ENCODE measurements at places on chromosomes 5 and 9. TPM values are rescaled to one million over a fixed set of nuclear protein-coding genes. Genes with fewer than 3 reads are reported as not detected.

PLAC8L1 gene
- total RNA-seq, result 1.8 TPM

FAT2 gene
- not detected for total RNA-seq

PFN3 gene
- total RNA-seq, result not detected

DNA sequence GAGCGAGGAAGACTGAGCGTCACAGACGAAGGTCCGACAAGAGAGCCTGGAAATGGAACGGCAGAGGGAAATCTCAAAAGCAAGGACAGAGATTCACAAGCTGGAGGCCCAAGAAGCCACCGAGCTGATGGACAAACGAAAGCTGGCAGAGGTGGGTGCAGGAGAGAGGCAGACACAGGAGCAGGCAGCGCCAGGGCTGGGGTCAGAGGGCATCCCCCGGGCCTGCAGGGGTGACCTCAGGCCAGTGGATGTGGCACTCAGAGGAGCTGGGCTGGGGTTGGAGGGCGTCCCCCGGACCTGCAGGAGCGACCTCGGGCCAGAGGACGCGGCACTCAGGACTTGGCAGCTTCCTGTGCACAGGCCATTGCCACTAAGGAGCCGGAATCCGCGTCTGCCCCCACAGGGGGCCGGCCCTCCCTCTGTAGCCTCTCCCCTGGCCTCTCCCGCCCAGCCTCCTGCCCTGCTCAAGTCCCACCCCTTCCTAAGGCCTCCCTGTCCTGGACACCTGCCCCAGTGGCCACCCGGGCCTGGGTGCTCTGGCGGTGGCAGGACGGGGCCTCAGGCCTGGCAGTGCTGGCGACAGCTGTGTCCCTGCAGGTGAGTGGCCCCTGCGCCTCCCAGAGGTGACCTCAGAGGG lies 40.4 kb downstream of the EXD3 start:
- H3K27me3 ChIP-seq, result no peaks in the 10 kb centered on the region
- peaks cover 4% of the 10 kb centered on the region for H3K36me3 ChIP-seq
- H3K4me1 ChIP-seq, result peaks cover 17% of the 10 kb centered on the region
- H3K4me3 ChIP-seq, result no peak overlapping the region
- no peak overlapping the region for H3K27ac ChIP-seq

- no peak overlapping the region for H3K27ac ChIP-seq
- no peaks in the 10 kb centered on the region for H3K36me3 ChIP-seq
- no peaks in the 10 kb centered on the region for H3K4me1 ChIP-seq
These were observed 59.9 kb downstream of the PLK2 start for GRCh38 chr5:58399951-58400350.

GRCh38 chr5:91269198-91269597 lies 113.9 kb downstream of the ARRDC3 start:
- H3K27ac ChIP-seq, result peak overlapping the region; percentile 19
- no peaks in the 10 kb centered on the region for H3K36me3 ChIP-seq
- H3K4me1 ChIP-seq, result peaks cover 8% of the 10 kb centered on the region
- H3K27me3 ChIP-seq, result no peaks in the 10 kb centered on the region
- H3K4me3 ChIP-seq, result no peak overlapping the region
- DNase-seq, result no peak

GRCh38 chr5:153629027-153629895 lies 138.8 kb downstream of the GRIA1 start:
- no peaks in the 10 kb centered on the region for H3K27me3 ChIP-seq
- DNase-seq, result peak; percentile 3
- no peaks in the 10 kb centered on the region for H3K4me1 ChIP-seq
- H3K36me3 ChIP-seq, result no peaks in the 10 kb centered on the region
- H3K4me3 ChIP-seq, result no peak overlapping the region

GRCh38 chr9:68941780-68942459 lies 72.0 kb downstream of the PRKACG start:
- no peak overlapping the region for H3K27ac ChIP-seq
- H3K4me1 ChIP-seq, result no peaks in the 10 kb centered on the region
- peaks cover 13% of the 10 kb centered on the region for H3K36me3 ChIP-seq
- H3K4me3 ChIP-seq, result no peak overlapping the region

GRCh38 chr5:75885321-75885720 lies 168.1 kb upstream of the POC5 start:
- DNase-seq, result no peak
- H3K36me3 ChIP-seq, result peaks cover 4% of the 10 kb centered on the region
- H3K27ac ChIP-seq, result no peak overlapping the region
- no peak overlapping the region for H3K4me3 ChIP-seq
- H3K27me3 ChIP-seq, result no peaks in the 10 kb centered on the region
- peaks cover 15% of the 10 kb centered on the region for H3K4me1 ChIP-seq

DNA sequence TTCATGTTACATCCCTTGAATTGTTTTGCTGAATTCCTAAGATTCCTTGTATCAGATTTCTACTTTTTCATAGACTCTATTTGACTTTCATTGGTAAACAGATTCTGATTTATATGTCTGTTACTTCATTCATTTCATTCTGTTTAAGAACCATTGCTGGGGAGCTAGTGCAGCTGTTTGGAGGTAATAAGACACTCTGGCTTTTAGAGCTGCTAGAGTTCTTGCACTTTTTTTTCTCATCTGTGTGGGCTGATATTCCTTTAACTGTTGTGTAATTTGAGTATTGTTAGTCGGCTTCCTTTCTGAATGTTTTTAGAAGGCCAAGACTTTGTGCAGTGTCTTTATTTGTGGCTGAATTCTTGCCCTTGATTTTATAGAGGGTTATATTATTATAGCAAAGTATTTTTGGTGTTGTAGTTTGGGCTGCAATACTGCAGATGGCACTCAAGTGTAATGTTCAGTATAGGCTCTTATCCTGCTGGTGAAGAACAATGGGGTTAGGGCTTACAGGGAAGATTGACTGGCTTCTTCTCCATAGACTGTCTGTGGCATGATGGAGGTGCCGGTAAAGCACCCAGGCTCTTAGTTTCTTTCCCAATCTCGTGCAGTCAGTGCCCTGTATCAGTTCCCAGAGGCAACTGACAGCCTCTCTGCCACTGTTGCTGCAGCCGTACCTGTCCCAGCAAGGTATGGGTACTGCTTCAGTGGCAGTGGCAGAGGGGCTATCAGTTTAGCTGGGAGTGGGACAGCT lies 162.2 kb downstream of the OXCT1 start:
- H3K4me3 ChIP-seq, result no peak overlapping the region
- peaks cover 9% of the 10 kb centered on the region for H3K27me3 ChIP-seq
- no peak for DNase-seq
- H3K27ac ChIP-seq, result no peak overlapping the region

DNA sequence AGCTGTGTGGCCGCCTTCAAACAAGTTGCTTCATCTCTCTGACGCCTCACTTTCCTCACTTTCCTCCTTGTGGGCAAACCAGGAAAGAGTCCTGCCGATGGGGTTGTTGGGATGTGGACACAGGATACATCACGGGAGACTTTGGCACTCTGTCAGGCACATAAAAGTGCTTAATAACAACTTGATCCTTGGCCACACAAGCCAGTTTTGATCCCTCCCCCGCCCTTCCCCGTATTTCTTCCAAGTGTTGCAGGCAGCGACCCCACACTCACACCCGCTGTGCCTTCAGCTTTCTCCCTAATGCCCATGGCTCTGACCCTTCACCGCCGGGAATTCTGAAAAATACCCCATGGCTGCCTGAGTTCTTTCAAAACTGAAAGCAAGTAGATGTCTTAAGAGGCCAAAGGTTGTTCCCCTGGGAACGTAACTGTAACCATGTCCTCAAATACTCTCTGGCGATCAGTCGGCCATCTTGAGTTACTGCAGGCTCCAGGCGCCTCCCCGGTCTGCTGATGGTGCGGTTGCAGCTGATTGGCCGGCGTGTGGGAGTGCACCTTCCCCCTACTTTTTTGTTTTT lies 59.8 kb downstream of the ARHGEF37 start:
- no peaks in the 10 kb centered on the region for H3K27me3 ChIP-seq
- H3K4me1 ChIP-seq, result peaks cover 28% of the 10 kb centered on the region
- H3K27ac ChIP-seq, result no peak overlapping the region

GRCh38 chr5:4954048-4954447 lies 186.1 kb upstream of the ADAMTS16 start:
- H3K27ac ChIP-seq, result no peak overlapping the region
- no peak overlapping the region for H3K4me3 ChIP-seq
- peaks cover 3% of the 10 kb centered on the region for H3K27me3 ChIP-seq
- H3K36me3 ChIP-seq, result no peaks in the 10 kb centered on the region
- H3K4me1 ChIP-seq, result peaks cover 11% of the 10 kb centered on the region
- DNase-seq, result no peak

GRCh38 chr5:145101246-145101645 lies 733.9 kb downstream of the PRELID2 start:
- no peaks in the 10 kb centered on the region for H3K4me1 ChIP-seq
- DNase-seq, result no peak
- no peaks in the 10 kb centered on the region for H3K27me3 ChIP-seq
- no peak overlapping the region for H3K27ac ChIP-seq

DNA sequence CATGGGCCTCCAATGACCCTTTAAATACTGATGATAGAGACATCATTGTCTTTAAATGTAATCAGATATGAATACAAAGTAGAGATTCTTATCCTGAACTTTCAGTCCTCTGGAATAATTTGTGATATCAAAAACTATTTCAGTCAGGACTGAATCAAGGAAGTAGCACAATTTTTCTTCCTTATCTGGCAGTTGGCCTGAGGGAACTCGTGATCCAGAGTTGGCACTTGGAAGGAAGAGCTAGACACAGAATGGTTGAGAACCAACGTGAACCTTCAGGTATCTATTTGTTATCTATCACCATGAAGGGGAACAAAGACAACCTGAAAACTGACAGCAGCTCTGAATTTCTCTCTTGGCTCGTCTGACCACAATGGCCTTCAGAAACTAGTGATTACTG lies 269.3 kb downstream of the PRDM9 start:
- H3K4me1 ChIP-seq, result no peaks in the 10 kb centered on the region
- no peaks in the 10 kb centered on the region for H3K27me3 ChIP-seq
- no peak overlapping the region for H3K27ac ChIP-seq

- H3K4me1 ChIP-seq, result peaks cover 11% of the 10 kb centered on the region
- peaks cover 72% of the 10 kb centered on the region for H3K27me3 ChIP-seq
- H3K36me3 ChIP-seq, result no peaks in the 10 kb centered on the region
- H3K27ac ChIP-seq, result no peak overlapping the region
- H3K4me3 ChIP-seq, result no peak overlapping the region
These were observed 605.4 kb downstream of the ISL1 start for GRCh38 chr5:51988634-51989033.

DNA sequence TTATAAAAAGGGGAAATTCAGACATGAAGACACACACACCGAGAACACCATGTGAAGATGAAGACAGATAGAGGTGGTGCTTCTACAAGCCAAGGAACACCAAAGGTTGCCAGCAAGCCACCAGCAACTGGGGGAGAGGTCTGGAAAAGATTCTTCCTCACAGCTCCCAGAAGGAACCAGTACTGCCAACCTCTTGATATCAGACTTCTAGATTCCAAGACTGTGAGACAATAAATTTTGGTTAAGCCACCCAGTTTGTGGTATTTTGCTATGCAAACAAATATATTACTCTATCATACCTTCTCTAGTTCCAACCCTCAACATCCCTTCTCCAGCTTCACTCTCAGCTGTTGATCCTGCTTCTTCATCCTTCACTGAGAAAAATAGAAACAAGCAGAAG lies 451.1 kb downstream of the EBF1 start:
- no peaks in the 10 kb centered on the region for H3K4me1 ChIP-seq
- no peak overlapping the region for H3K4me3 ChIP-seq
- no peaks in the 10 kb centered on the region for H3K27me3 ChIP-seq
- no peak for DNase-seq
- H3K27ac ChIP-seq, result no peak overlapping the region

DNA sequence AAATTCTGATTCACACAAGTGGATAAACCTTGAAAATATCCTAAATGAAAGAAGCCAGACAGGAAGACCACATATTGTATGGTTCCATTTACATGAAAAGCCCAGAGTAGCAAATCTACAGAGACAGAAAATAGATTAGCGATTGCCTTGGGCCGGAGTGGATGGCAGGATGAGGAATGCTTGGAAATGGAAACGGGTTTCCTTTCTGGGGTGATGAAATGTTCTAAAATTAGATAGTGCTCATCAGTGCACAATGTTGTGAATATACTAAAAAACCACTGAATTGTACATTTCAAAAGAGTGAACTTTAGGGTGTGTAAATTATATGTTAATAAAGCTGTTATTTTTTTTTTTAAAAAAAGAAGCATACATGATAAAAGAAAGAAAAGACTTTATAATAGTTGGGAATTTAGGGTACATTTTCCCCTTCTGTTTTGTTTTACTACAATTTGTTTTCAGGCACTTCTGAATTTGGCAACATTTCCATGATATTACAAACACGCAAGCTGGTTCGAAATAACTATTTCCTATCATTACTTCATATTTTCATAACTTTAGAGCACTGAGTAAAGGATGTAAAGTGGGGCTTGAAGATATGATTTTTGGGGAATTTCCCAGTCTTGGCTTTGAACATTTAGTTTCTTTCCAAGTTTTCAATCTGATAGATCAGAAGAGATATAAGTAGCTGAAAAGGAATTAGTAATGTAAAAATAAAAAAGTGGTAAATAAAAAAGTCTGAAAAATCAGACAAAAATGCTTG lies 23.9 kb downstream of the SLC35A4 start:
- peaks cover 12% of the 10 kb centered on the region for H3K27me3 ChIP-seq
- no peak for DNase-seq
- H3K4me1 ChIP-seq, result no peaks in the 10 kb centered on the region
- H3K36me3 ChIP-seq, result peaks cover 3% of the 10 kb centered on the region
- H3K27ac ChIP-seq, result no peak overlapping the region

DNA sequence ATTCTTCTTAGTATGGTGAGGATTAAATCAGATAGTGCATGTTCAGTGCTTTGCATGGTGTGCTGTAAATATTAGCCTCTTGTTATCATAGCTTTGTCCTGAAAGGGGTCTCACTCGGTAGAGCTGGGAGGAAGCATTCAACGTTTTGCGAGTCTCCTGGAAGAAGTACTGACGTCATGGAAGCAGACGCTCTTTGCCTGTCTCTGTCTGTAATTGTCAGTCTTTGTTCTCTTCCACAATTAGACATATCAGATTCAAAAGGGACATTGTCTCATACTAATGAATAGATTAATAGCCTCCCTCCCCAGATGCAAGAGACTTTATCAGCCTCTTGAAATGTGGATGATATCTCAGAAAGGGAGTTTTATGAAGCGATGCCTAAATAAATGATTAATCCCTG lies 91.8 kb upstream of the CXCL14 start:
- H3K27me3 ChIP-seq, result peaks cover 16% of the 10 kb centered on the region
- peaks cover 4% of the 10 kb centered on the region for H3K4me1 ChIP-seq
- H3K4me3 ChIP-seq, result no peak overlapping the region
- DNase-seq, result no peak
- H3K27ac ChIP-seq, result no peak overlapping the region

DNA sequence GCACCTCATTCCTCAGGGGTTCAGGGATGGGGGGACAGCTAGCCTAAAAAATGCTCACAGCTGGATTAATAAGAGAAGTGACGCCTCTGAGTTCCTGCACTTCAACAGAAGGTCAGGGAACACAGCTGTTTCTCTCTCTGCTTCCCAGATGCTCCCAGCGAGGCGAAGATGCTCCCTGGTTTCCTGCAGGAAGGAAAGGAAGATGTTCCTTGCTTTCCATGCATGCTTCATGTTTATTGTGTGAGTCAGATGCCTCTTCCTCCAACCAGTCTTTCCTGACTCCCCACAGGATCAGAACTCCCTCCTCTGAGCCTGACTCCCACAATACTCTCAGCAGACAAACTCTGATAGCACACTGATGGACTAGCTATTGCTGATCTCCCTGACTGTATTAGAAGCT lies 71.9 kb downstream of the MFAP3 start:
- peak overlapping the region; percentile 1 for H3K27ac ChIP-seq
- H3K27me3 ChIP-seq, result peaks cover 2% of the 10 kb centered on the region
- H3K4me3 ChIP-seq, result no peak overlapping the region

Measured in neural crest cell (in vitro differentiated cells).